ENCODE measurements at places on chromosomes 2 and 18.
A peak's percentile ranks its signal among the peaks of the same experiment; 100 is the strongest.

- DNase-seq, result no peak
Observed at GRCh38 chr2:59694176-59694575, 859.3 kb downstream of the BCL11A start.

- DNase-seq, result no peak
Observed at GRCh38 chr2:10165282-10165681, 42.7 kb downstream of the RRM2 start.

GRCh38 chr2:174510583-174511189 is 23.9 kb upstream of the GPR155 start:
- no peak for DNase-seq

DNA sequence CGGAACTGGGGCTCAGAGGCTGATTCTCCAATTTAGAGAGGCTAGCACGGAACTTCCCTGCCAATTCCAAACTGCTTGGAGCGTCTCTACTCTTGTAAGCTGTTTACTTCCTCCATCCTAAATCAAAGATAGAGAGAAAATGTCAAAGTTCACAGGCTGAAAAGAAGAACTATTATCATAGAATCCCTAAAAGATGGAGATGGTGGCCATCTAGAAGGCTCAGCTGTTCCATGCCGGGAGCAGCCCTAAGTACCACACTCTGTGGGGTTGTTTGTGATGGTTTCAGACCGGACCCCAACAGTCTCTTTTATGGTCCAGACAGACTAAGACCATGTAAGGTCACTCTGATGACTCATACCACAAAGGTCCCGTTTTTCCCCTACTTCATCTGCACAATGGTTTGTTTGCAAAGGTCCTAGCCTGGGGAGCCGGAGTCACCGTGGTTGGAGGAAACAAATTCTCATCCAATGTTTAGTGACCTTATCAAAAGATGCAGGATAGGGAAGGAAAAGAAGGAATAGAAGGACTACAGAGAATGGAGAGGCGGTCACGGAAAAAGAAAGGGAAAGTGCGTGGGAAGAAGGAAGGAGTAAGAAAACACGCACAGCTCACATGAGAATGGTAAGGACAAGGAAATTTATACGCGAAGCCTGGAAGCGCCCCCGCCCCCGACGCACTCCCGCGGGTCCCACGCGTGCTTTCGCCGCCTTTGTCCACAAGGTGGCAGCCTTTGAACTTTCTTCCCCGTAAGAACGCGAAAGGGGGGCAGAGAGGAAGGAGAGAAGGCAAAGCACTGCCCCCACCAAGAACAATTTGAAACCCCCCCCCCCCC is 453 bp upstream of the ANTXR1 start:
- DNase-seq, result peak; percentile 42

DNA sequence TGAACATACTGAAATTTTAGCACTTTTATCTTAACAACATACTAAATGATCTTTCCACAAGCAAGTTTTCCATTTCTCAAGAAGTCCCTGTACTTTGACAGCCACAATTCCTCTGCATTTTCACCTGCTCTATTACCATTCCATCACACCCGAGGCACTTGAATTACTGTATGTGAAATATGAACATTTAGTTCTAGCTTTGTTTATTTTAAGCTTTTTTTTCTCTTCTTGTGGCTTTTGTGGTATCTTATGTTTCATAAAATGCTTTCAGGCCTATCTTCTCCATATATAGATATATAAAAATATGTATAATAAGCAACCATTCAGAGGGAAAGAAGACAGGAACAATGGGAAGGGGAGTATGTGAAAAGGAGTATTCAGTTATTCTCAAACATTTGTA is 693.9 kb downstream of the SATB2 start:
- no peak for DNase-seq

- no peak for DNase-seq
Observed at GRCh38 chr2:220125551-220125950, 498.1 kb downstream of the SLC4A3 start.

GRCh38 chr2:197137826-197138477 is 172.6 kb downstream of the ANKRD44 start:
- DNase-seq, result no peak

GRCh38 chr2:60297296-60298005 is 256.0 kb downstream of the BCL11A start:
- DNase-seq, result no peak

GRCh38 chr2:230471074-230471473 is 55.1 kb downstream of the SP100 start:
- no peak for DNase-seq

DNA sequence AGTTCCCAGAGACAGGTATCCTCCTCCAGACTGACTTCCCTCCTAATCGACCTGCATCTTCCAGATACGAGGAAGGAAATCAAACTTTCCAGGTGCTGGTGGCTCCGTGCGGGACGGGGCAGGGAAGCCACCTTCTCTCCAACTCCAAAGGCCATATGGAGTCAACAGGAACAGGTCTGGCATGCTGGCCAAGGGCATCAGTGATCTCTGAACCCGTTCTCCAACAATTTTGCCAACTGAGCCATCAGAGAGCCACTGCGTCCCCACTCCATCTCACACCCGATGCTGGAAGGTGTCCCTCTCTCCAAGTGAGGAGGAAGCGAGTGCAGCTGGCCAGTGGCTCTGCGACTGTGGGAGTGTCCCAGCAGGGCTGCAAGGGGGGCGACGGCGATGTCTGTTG is 5.4 kb downstream of the EDAR start:
- DNase-seq, result no peak

DNA sequence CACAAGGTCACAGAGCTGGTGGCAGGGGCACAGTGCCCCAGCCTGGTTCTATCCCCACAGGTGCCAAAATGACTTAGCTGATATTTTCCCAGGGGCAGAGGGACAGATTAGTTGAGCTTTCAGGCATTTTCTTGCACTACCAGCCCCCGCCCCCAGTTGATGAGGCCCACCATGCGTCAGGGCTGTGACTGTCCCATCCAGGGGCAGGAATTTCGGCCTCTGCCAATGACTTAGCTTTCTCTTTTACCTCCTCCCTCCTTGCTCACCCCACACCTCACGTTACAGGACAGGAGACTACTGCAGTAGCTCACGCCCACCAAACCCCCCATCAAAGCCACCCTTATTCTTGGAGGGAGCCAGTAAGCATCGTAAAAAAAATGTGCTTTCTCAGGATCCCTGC is 31.5 kb downstream of the MRO start:
- DNase-seq, result no peak

DNA sequence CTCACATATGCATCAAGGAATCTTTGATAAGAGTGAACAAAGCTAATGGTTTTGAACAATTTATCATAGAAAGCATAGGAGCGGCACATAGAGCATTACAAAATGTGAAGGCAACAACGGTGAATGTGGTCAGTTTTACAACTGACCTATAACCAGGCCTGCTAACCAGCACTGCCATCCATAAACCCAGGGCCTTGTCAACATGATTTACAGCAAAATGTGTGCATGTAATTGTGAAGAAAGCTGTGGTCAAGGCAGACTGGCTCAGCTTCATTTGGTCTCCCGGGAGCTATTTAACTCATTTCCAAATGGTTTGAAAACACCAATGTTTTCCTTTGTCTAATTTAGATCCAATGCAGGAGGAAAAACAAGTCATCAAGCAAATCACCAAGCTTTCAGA is 119.8 kb downstream of the DHRS9 start:
- DNase-seq, result no peak

- DNase-seq, result no peak
Observed at GRCh38 chr2:191845876-191846514, 893 bp downstream of the CAVIN2 start.

DNA sequence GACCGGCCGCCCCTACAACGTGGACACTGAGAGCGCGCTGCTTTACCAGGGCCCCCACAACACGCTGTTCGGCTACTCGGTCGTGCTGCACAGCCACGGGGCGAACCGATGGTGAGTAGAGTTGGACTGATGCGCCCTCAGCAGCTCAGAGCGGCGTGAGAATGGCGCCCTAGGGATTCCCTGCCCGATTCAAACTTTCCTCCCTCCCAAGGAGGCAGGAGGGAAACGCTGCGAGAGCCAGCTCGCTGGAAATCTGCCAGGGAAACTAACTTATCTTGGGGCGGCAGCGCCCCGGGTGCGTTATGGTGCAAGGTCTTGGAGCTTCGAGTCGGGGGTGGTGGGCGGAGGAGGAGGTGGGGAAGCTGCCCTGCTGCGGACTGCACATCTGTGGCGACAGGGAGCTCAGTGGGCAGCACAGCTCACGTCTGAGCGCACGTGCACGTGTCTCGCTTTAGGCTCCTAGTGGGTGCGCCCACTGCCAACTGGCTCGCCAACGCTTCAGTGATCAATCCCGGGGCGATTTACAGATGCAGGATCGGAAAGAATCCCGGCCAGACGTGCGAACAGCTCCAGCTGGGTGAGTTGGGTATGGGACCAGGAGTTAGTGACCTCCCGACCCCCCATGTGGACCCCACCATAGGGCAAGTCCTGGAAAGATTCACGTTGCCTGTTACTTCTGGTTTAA is 697 bp downstream of the ITGA4 start:
- DNase-seq, result peak; percentile 35

- DNase-seq, result no peak
Observed at GRCh38 chr2:30747206-30747605, 60.0 kb downstream of the CAPN13 start.

GRCh38 chr2:18834341-18834740 is 245.0 kb upstream of the NT5C1B start:
- DNase-seq, result no peak

DNA sequence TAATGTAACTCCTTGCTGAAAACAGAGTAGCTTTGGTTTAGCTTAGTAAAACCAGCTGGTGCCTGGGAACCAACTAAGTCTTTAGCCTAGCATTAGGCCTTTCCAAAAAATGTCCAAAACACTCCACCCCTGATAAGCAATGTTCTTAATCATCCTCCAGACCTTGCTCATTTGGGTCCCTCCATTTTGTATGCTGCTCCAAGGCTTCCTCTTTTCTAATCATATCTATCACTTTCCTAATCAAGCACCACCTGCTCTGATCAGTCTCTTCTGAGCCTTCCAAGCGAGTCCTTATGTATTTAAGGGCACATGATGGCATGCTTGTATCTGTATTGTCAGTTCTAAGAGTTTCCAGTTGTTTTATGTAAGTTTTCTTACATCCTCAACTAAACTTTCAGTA is 23.6 kb downstream of the THADA start:
- no peak for DNase-seq

DNA sequence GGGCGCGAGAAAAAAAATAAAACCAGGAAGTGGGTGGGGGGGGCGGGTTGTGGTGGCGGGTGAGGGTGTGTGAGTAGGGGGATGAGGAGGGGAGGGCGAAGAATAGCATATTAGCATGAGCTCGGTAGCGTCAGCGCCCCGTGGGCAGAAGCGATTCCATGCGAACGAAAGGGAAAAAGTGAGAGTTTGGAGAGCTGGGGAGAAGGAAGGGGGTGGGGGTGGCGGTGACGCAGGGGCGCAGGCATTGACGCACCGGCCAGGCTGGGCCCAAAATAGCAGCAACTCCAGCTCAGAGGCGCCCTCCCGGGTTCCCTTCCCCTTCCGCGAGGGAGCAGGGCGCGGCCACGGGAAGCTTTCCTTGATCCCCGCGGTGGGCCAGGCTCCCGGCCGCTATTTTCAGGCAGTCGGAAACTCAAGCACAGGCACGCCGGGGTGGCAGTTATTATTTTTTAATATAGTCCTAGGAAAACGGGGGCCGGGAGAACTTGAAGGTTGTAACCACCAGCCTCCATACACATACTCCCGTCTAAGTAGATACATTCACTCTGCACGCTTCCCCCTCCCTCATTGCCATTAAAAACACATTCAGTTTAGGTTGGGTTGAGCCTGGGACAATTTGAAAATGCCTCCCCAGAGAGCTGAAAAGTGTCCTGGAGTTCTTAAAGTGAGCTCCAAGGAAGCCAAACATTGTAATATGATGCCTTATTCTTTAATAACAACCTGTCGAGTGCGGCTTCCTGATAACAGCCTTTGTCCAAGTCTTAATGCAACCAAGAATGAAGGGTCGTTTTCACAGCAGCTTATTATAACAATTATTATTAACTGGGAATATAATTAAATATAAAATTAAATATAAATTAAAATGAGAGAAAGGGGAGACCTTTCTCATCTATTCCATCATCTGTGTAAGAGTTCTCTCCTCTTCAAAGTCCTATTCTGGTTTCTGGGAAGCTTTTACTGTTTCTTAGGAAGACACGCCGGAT is 2.3 kb upstream of the NR4A2 start:
- peak; percentile 71 for DNase-seq

DNA sequence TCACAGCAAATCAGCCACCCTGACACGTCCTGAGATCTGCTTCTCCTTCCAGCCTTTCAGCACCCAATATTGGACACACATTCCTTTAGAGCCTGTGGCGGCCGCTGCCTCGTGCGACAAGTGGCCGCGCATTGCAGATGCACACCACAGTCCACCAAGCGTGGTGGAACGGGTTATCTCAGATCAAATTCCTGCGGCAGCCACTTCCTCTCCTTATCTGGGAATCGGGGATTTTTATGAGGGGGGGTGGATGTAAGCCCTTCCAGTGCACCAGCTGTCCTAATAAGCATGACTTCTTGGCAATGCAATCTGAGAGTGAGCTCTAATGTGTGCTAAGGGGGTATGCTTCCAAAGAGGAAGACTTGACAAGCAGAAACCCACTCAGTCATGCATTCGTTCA is 18.3 kb upstream of the BMP10 start:
- DNase-seq, result no peak

DNA sequence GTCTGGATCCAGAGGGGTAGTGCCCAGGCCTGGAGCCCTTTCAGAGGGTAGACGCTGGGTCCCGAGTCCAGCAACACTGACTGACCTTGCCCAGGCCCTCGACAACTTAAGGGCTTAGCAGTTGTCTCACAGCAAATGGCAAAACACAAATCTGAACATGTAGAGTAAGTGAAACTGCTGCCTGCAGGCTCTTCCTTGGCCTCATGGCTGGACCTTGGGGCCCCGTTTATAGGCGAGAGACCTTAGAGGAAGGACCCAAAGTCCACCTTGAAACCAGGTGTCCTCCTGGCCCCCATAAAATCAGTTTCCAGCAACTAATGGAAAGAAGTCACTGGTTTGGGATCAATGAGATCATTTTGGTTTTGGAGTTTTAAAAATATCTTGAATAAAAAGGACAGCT is 154.4 kb downstream of the MYO1B start:
- no peak for DNase-seq

GRCh38 chr2:183093857-183094657 is 15.5 kb downstream of the DUSP19 start:
- no peak for DNase-seq

Data from stimulated activated CD4-positive, alpha-beta T cell treated with anti-CD3 and anti-CD28 coated beads, Interleukin-1b, Interleukin-23, amount 100 ng/mL, for 4 hours (primary cell).